Fibroblast of upper back skin (primary cell): ENCODE measurements at places on chromosomes 11 and 22.

DNA sequence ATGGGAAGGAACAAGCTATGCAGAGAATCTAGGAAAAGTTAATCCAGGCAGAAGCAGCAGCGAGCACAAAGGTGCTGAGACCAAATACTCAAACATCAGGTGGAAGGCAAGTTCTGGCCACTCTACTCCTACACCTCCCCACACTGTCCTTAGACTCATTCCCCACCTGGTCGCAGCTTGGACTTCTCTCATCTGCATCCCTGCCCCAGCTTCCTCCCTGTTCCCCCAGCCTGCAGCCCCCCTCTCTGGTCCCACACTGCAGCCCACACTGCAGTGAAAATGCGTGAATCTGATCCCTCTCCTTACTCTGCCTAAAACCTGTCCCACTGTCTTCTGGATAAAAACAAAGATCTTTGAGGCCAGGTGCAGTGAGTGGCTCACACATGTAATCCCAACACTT, 9.1 kb downstream of the TPBGL start:
- no peak for DNase-seq

GRCh38 chr22:50082197-50082715, 3.0 kb downstream of the MLC1 start:
- no peak for DNase-seq

DNA sequence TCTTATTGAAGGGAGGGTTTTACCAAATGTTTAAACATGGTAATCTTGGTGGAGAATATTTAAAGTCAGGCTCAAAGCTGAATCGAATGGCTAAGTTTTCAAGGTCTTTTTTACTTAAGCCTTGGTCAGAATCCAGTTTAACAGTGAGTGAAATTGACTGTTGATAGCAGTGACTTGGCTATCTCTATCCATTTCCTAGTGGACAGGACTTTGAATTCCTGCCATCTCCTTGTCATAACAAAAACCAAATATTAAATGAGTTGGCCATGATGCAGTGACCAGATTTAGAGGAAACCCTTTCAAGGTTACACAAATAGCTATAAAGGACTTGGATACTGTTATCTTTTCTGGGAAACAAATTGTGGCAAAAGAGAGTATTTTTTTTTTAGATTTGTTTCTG, 92.0 kb downstream of the JRKL start:
- no peak for DNase-seq

DNA sequence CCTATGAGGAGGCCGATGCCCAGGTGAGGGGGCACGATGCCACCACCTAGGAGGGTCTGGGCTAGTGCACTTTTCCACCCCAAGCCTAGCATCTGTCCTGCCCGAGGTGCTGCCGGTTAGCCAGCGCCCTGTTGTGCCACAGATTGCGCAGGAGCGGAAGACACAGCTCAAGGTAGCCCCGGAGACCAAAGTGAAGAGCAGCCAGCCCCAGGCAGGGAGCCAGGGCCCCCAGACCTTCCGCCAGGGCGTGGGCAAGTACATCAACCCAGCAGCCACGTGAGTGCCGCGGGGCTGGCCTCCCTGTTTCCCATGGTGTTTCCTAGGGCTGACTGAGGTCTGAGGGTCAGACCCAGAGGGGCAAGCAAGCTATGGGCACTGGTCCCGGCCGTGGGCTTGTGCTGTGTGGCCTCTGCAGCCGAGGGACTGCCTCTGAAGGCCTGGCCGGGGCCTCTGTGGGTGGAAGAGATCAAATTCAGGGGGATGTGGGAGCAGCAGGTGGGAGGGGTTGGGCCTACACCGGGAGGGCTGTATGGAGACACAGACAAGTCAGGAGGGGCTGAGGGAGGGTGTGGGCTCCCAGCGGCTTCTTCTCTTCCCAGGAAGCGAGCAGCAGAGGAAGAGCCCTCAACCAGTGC, 29.1 kb downstream of the PPIL2 start:
- DNase-seq = no peak

GRCh38 chr11:128511712-128512111, 75.6 kb downstream of the ETS1 start:
- DNase-seq = no peak

DNA sequence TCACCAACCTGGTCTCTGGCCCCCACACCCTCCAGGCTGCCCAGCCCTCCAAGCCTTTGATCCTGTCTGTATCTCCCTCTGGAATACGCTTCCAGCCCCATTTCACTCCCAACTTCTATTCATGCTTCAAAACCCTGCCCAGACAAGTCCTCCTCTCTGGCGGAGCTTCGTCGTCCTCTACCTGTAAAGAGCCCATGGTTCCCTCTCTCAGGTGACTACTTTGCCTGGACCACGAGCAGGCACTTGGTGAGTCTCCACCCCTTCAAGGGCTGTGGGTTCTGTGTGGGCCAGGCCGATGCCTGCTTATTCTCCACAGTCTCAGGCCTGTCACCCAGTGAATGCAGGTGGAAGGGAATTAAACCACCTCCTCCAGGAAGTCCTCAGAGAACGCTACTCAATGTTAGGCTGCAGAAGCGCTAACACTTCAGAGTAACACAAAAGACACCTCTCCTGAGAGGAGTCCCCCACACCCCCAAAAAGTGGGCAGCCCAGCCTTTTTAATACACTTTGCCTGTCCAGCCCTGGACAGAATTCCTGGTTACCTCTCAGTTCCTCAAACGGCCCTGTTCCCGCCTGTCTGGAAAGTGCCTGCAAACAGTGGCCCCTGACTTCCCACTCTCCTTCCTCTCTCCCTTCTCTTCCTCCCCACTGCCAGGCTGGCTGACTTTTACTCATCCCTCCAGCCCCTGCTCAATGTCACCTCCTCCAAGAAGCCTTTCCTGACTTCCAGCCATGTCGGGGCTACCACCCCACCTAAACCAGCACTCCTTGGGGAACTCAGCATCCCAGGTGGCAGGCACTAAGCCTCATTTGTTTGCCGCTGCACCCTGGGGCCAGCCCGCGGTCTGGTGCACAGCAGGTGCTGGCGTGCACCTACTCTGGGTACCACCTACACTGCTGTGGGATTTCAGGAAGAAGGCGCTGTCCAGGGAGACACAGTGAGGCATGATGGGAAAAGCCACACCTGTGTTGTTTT, 9.0 kb downstream of the RAC2 start:
- DNase-seq = no peak
